Activated CD4-positive, alpha-beta T cell treated with anti-CD3 and anti-CD28 coated beads, Interleukin-2, amount 50 U/mL, for 4 hours (primary cell): ENCODE measurements at places on chromosomes 2 and 18.

GRCh38 chr2:204024503-204024902, 87.9 kb downstream of the ICOS start:
- DNase-seq, result no peak

DNA sequence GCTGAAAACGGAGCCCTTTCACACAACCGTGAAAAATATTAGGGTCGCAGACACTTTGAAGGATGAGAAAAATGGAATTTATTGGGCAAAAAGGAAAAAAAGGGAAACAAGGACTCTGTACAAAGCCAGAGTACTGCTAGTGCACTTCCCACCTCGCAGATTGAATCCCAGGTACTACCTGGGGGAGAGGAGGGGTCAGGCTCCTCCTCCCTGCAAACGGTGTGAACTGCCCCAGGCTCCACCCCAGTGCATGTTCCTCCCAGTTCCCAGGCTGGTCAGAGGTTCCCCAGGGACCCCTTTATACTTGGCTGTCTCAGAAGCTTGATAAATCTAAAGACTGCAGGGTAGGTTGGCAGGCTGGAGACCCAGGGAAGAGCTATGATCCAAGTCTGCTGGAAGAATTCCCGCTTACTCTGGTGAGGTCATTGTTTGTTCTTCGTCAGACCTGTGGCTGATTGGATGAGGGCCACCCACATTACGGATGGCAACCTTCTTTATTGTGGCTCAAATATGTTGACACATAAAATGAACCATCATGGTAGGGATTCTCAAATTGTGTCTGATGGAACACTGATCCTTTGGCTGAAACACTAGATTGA, 290.4 kb upstream of the POU3F3 start:
- DNase-seq, result no peak

- DNase-seq, result no peak
Observed at GRCh38 chr2:106990297-106990696, 104.3 kb upstream of the ST6GAL2 start.

DNA sequence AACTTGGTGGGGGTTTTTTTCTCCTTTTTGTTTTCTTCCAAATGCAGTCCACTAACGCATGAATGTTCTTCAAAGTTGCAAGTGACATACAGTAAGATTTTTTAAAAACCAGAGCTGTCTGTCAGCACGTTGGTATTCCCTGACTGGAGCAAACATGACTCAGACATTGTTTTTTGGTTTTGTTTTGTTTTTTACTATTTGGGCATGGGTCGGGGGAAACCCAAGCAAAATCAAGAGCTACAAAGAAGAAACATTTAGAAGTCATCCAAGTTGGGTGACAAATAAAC, 726 bp upstream of the CCDC88A start:
- no peak for DNase-seq

GRCh38 chr2:109482361-109482861, 131.4 kb downstream of the SEPTIN10 start:
- no peak for DNase-seq

DNA sequence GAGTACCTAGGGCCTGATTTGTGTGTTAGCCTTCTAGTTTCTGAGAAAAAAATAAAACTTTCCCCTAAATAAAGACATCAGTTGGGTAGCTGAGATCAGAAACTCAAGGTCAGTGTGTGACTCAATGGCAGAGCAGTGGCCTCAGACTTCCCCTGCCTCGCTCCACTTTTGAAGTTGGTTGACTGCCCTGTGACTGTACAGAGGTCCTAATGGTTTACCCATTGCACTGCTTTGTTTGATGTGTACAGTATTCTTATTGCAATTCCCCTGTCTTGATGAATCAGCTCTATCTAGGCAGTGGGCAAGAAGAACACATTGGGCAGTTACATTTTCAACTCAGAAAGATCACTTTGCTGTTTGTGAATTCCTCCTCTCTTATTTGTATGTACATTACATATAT, 315.7 kb downstream of the KCNS3 start:
- DNase-seq, result no peak

- DNase-seq, result no peak
Observed at GRCh38 chr2:153715218-153715850, 156.4 kb upstream of the GALNT13 start.

GRCh38 chr2:105801961-105802360, 57.2 kb downstream of the NCK2 start:
- no peak for DNase-seq

GRCh38 chr2:172345956-172346555, 81.3 kb upstream of the ITGA6 start:
- DNase-seq, result no peak

DNA sequence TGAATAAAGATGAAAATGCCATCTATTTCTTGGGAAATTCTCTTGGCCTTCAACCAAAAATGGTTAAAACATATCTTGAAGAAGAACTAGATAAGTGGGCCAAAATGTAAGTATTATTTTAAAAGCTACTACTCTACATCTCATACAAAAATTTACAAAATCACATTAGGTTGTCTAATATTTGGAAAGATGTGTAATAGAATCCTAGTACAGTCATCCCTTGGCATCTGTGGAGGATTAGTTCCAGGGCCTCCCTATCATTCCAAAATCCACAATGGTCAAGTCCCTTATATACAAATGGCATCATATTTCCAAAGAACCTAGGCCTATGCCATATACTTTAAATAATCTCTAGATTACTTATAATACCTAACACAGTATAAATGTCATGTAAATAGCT, 41.2 kb downstream of the KYNU start:
- DNase-seq, result no peak

- no peak for DNase-seq
Observed at GRCh38 chr2:48219555-48220436, 310.2 kb upstream of the STON1 start.

DNA sequence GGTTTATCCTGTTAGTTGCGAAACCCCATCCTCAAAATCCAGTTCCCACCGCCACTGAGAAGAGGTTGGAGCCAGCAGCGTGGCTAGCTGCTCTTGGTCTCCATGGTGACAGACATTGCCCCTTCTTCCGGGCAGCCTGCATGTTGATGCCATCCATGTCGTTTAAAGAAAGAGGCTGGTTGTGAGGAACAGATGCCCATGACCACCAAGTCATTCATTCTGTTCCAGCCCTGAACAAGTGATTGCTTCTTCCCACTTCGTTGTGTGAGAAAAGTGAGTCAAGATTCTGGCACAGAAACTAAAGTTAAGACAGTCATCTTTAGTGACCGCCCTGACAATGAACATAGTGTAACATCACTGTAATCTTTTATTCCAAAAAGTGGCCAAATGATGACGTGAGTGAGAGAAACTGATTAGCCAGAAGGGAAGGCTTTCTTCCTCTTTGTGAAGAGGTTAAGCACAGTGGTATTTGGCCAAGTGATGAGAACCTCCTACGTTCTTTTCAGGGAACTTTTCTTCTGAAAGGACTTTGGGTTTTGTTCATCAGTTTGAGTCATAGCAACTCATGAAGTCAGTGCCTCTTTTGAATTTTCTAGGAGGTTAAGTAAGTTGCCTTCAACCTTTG, 272.5 kb downstream of the GALR1 start:
- no peak for DNase-seq

- DNase-seq, result no peak
Observed at GRCh38 chr2:178923546-178923945, 116.3 kb upstream of the TTN start.

GRCh38 chr2:118310681-118311429, 222.6 kb downstream of the INSIG2 start:
- DNase-seq, result no peak

DNA sequence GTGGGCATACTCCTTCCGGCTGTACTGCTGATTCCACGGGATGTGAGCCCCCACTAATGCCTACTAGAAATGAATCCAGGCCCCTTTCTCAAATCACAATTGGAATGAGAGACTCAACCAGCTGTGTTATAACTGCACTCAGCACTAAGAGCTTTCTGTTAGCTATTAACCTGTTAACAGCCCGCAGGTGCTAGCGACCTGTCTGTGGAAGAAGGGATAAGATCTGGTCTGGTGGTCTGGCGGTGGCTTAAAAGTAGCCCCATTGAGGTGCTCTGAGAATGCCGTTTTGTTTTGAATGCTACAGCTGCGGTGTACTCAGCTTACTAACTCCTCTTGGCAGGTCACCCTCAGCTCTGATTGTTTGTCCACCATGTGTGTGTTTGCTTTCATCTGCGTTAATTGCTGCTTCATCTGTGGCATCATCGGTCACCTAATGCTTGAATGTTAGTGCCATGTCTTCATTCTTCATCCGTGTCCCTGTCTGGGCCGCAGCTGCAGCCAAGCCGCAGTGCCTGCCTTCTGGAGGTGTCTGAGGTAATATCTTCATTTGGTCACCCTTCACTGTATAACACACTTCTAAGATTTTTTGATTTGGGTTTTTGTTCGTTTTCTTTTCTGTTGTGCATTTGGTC, 16.3 kb downstream of the RAB12 start:
- no peak for DNase-seq

DNA sequence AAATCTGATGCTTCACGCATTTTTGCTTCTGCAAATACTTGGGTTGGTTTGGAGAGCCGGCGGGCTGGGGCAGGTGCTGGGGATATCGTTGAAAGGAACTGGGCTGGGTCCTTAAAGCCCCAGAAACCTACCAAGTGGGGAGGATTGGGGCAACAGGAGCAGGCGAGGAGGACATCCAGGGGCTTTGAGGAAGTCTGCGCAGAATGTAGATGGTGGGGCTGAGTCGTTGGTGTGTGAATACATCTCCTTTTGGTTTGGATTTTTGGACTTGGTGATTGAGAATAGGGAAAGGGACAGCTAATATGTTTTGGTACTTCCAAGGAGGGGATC, 1.1 kb downstream of the DCC start:
- DNase-seq, result no peak
